ENCODE measurements at places on chromosomes 16 and 17.

- no peak for DNase-seq
These were observed 226.2 kb upstream of the ZFHX3 start for GRCh38 chr16:73274140-73274539.

DNA sequence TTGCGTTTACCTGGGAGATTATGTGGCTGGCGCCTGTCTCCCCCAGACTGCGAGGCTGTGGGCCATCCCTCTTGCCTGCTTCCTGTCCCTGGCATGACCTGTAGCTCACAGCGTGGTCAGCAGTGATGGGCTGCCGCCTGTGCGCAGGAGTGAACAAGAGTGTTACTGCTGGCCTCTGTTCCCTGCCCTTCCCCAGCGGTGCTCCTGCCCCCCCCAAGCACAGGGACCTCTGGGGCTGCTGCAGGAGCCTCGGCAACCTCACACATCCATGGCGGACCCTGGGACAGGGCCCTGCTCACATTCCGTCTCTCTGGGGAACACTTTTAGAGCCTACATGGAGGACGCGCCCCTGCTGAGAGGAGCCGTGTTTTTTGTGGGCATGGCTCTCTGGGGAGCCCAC, 10.6 kb downstream of the TSC2 start:
- no peak for DNase-seq

DNA sequence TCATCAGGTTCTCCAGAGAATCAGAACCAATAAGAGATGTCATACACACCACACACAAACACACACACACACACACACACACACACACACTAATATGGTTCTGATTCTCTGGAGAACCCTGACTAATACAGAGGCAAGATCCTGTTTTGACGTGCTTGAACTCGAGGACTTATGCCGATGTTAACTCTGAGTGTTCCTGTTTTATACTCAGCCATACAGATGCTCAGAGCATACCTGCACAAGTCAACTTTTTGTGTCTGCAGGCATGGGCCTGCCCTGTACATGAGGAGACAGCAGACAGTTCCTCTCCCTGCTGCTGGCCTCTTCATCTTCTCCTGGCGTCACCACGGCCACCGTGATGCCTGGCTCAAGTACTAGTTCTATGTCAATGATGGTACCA, 635.9 kb downstream of the WWOX start:
- no peak for DNase-seq

GRCh38 chr17:77019893-77020379, 120.8 kb upstream of the SEC14L1 start:
- DNase-seq, result no peak

GRCh38 chr17:79977708-79978547, 57.7 kb downstream of the TBC1D16 start:
- DNase-seq, result no peak

GRCh38 chr16:84369938-84370627, 1.7 kb downstream of the ATP2C2 start:
- DNase-seq, result no peak

GRCh38 chr16:12846592-12846991, 42.9 kb upstream of the CPPED1 start:
- no peak for DNase-seq

GRCh38 chr16:84541999-84542817, 37.7 kb upstream of the MEAK7 start:
- DNase-seq, result no peak

DNA sequence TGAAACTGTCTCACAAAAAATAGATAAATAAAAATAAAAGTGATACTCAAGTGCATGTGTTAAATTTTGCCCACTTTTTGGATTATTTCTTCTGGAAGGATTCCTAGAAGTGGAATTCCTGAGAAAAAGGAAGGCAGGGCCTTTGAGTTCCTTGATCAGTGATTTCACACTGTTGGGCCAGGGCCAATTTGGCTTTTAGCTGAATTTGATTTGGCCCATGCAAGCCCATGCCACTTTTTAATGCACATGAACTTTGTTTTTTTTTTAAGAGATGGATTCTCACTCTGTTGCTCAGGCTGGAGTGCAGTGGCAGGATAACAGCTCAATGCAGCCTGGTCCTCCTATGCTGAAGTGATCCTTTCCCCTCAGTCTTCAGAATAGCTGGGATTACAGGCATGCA, 96.3 kb downstream of the TNFRSF13B start:
- no peak for DNase-seq

DNA sequence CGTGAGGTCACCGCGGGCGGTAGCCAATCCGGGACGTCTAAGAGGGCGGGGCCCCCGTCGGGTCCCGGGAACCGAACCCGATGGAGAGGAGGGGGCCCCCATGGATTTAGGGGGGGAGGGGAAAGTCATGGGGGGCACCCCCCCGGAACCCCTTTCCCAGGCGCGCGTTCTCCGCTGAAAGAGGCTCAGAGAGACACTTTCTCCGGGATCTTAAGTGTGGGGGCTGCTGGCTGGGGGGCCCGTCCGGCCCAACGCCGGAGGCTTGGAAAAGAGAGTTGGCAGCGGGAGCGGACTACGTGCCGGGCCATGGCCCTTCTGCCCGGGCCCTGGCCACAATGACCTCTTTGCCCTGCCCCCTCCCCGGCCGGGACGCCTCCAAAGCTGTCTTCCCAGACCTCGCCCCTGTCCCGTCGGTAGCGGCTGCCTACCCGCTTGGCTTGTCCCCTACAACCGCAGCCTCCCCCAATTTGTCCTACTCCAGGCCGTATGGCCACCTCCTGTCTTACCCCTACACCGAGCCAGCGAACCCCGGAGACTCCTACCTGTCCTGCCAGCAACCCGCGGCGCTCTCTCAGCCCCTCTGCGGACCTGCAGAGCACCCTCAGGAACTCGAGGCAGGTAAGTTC, at the start of gene DLX4:
DLX4 (plus strand) TSS at position 57 of the 626 bp plus-strand sequence; CDS start at position 336, 279 bp downstream.
- DNase-seq, result no peak

- no peak for DNase-seq
These were observed 47.8 kb upstream of the TBX2 start for GRCh38 chr17:61351745-61352407.

DNA sequence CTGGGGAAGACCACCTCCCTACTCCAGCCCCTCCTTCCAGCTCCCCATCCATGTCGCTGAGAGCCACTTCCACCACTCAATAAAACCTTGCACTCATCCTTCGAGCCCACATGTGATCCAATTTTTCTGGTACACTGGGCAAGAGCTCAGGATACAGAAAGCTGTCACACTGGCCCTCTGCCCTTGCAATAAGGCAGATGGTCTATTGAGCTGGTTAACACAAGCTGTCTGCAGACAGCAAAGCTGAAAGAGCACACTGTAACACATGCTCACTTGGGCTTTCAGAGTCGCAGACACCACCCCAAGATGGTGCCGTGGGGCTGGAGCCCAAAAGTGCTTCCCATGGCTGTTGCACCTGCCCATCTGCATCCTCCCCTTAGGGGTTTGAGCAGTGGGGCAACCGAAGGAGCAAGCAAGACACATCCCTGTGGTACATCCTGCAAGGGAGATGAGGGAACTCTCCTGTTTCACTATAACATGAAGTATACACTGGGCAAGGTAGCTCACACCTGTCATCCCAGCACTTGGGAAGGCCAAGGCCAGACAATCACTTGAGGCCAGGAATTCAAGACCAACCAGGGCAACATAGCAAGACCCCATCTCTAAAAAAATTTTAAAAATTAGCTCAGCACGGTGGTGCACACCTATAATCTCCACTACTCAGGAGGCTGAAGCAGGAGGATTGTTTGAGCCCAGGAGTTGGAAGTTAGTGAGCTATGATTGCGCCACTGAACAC, 52.8 kb upstream of the C17orf78 start:
- DNase-seq, result no peak

DNA sequence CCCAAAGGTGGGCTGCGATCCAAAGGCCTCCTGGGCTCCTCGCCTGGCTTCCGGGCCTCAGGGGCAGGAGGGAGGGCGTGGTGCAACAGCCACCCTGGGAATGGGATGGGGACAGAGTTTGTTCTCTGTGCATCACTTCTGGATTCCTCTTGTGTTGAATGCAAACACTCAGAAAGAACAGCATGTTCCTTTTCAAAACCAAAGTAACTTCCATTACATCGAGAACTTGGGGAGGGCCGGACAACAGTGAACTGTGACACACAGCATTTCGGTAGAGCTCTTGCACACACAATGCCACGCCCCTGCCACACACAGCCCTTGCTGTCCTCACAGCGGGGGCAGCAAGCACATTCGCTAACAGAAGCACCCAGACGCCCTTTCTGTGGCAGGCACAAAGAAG, 36.1 kb upstream of the FASN start:
- DNase-seq, result no peak

GRCh38 chr17:36136439-36136838, 32.8 kb downstream of the CCL4 start:
- no peak for DNase-seq

DNA sequence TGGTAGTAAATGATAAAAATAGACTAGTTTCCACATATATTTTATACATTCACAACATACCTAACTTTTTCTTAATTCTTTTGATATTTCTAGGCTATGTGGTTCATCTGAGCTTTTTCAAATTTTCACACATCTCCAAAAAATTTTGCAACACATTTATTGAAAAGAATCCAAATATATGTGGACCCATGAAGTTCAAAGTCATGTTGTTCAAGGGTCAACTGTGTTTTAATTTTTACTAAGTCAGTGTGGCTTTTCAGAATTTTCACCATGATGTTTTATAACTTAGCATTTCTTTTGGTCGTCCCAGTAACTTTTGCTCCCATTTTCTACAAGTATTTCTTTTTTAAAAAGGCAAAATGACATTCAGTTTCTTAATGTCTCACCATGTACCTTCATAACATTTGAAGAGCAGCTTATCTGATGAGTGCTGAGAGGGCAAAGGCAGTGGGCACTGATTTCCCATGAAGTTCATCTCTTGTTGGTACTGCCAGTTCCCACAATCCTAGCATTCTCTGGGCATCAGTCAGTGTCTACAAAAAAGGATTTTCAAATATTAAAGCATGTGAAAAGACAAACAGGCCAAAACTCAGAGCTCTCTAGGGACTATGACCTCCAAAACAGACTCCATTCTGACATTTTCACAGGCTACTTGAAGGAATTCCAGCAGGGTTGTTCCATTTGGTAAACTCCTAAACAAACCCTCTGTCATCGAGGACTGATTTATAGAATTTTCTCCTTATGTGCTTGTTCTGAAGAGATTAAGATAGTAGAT, 80.3 kb downstream of the MRTFB start:
- DNase-seq, result no peak

DNA sequence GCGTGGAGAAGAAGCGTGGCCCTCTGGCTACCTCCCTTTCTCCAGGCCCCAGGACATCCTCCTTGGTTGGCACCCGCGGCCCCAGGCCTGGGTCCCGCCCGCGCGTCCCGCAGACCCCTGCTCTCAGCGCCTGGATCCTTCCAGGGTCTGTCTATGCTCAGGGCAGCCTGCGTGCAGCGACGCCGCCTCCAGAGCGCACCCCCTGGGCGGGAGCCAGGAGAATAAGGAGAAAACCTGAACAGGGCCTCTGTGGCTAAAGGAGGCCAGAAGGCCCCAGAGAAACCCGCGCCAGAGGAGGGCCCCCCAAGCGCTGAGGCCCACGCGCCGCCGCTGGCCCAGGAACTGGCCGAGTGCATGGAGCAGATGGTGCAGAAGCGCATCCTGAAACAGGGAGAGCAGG, 40.4 kb upstream of the DNAJA2 start:
- DNase-seq, result no peak

GRCh38 chr16:8729779-8730334, 55.4 kb downstream of the ABAT start:
- DNase-seq, result no peak

GRCh38 chr17:41519501-41520224, 973 bp upstream of the KRT15 start:
- no peak for DNase-seq

GRCh38 chr16:55552621-55553020, 13.9 kb upstream of the CAPNS2 start:
- no peak for DNase-seq

DNA sequence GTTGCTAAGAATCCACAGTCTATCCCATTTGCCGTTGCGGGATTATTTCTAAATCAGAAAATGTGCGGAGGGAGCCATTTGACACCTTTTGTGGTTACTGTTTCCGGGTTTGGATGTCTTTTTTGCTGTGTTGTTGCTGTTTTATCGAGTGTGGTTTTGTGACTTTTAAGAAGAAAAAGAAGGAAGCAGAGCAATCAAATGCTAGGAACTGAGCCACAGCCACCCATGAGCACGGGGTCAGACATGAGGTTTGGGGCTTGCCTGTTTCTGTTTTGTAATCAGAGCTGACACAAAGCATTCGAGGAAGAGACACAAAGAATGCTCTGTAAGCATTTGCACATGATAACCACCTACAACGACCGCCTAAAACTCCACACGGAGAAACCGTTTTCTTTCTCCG, 53.1 kb upstream of the CHMP6 start:
- DNase-seq, result peak; percentile 44

GRCh38 chr17:5683241-5683640, 98.9 kb upstream of the NLRP1 start:
- no peak for DNase-seq

DNA sequence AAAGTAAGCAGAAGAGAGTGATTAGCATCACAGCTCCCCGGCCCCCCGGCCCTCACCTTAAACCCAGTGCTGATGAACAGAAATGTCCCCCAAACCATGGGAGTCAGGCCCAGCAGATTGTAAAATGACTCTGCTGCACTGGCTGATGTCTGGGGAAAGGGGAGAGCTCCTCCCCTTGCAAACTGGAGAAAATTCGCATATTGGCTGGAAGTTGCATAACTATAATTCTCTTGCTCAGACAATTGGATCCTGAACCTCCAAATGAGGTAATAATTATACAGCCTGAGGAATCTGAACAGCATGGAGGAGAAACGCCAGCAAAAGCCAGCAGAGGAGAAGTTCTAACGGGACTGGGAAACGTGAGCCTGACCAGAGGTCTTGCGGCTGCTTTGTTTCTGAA, 109.7 kb downstream of the C16orf95 start:
- no peak for DNase-seq

GRCh38 chr17:5468075-5468473, 708 bp downstream of the DHX33 start:
- DNase-seq, result no peak

GRCh38 chr17:55760643-55761355, 9.9 kb downstream of the PCTP start:
- no peak for DNase-seq

GRCh38 chr17:59508999-59509625, 56.3 kb upstream of the DHX40 start:
- DNase-seq, result no peak

- peak; percentile 2 for DNase-seq
These were observed 99.1 kb downstream of the MYH11 start for GRCh38 chr16:15757630-15758251.

GRCh38 chr17:45578516-45579455, 88.3 kb upstream of the PLEKHM1 start:
- no peak for DNase-seq

- DNase-seq, result no peak
These were observed 45.7 kb downstream of the OMG start for GRCh38 chr17:31251105-31251969.

All from CD4-positive, alpha-beta T cell (primary cell).